ENCODE measurements at places on chromosomes 2 and 18. TPM values are rescaled to one million over a fixed set of nuclear protein-coding genes. Genes with fewer than 3 reads are reported as not detected.

The CPLX4 gene
- not detected for polyA plus RNA-seq

DNA sequence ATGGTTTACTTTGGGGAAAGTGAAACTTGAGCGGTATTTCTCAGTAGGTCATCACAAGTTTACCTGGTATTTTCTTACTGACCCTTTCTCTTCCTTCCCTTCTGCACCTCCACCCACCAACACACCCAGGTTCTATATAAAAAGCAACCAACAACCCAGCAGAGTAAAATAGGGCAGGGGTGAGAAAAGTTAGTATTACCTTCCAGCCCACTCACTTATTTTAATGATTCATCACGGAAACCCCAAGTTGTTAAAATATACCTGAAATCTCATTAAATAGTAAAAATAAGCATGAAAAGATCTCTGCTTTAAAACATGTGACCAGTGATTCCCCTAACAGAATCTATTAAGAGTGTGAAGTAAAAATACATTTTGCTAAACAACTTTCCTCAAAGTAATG, 306.1 kb downstream of the ZEB2 start:
- DNase-seq = no peak

DNA sequence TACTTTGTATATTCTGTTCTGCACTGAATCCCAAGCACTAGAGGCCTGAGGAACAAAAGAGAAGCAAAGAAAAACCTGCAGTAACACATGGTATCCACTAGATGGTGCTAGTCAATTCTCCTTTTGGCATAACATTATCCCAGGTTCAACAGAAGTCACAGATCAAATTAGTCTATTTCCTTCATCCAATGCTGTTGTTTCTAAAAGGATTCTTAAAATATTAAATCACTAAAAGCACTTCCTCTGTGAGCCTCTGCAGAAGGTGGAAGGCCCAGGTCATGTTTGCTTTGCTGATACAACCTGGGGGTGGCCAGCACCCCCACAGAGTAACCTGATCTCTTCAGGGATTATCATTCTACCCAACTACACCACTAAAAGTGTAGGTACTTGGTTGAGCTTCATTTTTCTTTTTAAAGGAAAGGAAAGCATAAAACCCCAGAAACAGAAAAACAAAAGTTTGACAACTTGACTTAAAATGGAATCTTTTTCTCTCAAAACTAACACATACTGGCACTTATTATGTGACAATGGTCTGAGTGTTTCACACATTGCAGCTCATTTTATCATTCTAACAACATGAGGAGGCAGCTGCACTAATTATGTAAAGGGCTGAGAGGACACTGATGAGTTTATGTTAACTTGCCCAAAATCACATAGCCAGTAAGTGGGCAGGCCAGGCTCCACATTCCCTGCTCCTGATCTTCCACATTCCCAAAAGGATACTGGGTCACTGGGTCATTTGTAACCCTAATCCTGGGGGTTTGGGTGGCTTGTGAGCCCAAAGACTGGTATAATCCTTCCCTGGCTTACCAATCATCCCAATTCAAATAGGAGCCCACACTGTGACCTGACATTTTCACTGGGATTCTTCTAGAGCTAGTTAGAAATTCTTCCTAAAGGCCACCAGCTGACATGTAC, 66.8 kb upstream of the DNER start:
- DNase-seq = peak; percentile 45

DNA sequence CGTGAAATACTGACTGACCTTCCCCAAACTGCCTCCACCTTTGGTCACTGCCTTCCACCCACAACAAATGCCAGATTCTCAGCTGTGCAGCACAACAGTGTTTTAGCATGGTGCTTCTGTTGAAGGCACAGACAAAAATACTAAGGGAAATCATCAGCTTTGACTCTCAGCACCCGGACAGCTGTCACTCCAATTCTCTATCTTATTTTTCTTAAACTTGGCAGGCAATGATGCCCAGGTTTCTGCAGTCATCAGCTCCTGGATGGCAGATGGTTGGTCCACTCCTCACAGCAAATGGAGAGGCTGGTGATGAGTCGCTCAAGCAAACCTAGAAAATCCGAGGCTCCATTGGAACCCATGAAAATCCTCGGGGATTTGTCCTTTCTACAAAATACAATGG, 2.9 kb upstream of the FAM124B start:
- DNase-seq = no peak

DNA sequence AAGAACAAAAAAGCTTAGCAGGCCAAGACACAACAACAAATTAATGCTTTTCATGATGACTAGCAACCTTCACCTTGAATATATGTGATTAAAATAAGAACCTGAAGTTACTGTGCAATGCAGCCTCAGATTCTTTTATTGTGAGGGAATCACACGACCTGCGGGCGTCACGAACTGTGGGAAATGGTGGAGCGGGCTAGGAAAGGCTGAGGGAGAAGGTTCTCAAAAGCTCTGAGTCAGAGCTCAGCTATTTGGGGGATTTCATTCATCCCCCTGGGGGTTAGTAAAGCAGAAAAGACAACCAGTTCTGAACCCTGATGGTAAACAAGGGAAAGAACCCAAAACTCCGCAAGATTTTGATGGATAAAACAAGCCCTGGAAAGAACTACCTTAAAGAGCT, 89.3 kb upstream of the NCKAP5 start:
- no peak for DNase-seq

GRCh38 chr18:72871091-72871490, 3.3 kb upstream of the NETO1 start:
- no peak for DNase-seq

The ALK gene
- not detected for polyA plus RNA-seq

The FSHR gene
- polyA plus RNA-seq = not detected

DNA sequence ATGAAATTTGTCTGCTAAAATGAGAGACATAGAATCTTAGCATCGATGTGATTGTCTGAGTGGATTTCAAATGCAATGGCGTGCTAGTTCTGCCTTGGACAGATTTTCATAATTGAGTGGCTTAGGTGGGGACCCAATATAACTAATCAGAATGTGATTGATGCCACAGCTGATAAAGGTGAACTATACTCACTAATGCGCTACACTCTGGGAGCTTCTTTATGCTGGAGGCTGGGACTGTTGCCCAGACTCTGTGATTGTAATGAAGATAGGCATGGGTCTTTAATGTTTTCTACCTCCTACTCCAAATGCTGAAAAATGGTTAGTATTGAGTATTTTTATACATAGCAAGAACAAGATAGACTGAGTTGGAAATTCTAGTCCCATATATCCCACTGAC, 339.5 kb upstream of the SLC39A10 start:
- DNase-seq = no peak

- DNase-seq = peak; percentile 74
Observed at GRCh38 chr2:165401285-165401852, 68.1 kb upstream of the CSRNP3 start.

GRCh38 chr2:168703926-168704325, 98.5 kb upstream of the NOSTRIN start:
- no peak for DNase-seq

DNA sequence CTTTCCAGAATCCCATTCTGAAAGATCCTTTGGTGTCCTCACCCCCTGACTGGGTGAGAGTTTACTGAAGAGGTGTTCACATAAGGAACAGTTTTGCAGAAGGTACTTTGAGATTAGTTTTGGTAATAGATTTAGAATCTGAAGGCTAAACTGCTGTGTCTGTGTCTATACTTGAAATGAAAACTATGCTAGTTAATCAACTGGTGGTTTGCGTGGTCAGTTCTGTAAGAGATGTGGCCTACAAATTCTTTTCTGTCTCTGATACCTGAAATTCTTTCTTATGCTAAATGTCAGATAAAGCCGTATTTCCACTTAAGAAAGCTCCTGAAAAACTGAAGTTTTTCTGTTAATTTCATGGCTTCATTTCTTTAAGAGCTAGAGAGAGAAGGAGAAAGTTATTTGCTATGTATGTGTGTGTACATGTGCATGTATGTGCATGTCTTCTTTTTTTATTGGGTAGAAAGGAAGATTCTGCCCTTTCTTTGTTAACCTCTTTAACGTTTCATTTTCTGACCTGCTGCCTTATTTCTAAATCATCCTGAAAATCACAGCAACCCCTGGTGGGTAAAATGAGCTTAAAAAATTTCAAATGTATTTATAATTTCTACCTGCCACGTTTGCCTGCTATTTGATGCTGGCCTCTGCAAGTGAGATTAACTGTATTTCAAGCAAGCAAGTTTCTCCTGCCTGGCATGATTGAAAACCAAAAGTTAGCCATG, 552.0 kb upstream of the NRP2 start:
- DNase-seq = no peak

DNA sequence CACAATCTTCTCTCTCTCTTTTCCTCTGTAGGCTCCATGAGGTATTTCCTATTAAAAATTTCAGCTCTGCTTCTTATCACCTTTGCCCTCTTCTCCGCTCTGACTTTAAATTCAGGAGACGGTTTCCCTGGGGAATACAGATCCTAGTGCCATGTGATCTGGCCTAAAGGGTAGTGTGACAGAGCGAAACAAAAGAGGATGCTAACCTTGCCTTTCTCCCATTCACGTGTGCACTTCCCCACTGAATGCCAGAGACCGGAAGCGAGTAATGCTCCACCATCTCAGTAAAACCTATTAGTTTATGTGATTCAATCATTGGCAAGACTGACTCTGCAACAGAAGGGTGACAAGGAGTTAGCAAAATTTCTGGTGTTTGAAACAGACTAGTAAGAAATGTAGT, 358.3 kb downstream of the ZNF521 start:
- DNase-seq = no peak

Measured in small intestine (tissue), 16 donors.